ENCODE measurements at places on chromosomes 16 and 17. TPM values are rescaled to one million over a fixed set of nuclear protein-coding genes. Genes with fewer than 3 reads are reported as not detected.

DNA sequence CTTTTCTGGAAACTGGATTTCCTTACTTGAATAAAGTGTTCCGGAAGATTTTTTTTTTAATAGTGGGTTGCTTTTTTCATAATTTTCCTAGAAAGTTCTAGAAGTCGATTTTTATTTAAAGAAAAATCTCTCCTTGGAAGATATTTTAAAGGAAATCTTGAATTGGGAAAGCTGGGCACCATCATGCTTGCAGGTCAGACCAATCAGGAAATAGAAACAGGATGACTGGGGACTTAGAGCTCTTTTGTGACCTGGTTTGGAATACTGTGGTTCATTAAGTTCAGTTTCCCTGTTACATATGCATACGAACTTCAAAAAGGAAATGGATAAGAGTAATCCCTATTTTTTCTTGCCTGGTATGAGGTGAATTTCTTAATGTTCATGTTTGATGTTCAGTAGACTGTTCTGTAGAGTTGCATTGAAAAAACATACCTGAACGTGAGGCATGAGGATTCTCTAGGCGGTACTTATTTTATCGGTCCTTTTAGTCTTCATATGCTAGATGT, 1.2 kb downstream of the NFATC3 start:
- DNase-seq: no peak
- peaks cover 21% of the 10 kb centered on the region for H3K4me1 ChIP-seq
- H3K4me3 ChIP-seq: peak overlapping the region; percentile 91

DNA sequence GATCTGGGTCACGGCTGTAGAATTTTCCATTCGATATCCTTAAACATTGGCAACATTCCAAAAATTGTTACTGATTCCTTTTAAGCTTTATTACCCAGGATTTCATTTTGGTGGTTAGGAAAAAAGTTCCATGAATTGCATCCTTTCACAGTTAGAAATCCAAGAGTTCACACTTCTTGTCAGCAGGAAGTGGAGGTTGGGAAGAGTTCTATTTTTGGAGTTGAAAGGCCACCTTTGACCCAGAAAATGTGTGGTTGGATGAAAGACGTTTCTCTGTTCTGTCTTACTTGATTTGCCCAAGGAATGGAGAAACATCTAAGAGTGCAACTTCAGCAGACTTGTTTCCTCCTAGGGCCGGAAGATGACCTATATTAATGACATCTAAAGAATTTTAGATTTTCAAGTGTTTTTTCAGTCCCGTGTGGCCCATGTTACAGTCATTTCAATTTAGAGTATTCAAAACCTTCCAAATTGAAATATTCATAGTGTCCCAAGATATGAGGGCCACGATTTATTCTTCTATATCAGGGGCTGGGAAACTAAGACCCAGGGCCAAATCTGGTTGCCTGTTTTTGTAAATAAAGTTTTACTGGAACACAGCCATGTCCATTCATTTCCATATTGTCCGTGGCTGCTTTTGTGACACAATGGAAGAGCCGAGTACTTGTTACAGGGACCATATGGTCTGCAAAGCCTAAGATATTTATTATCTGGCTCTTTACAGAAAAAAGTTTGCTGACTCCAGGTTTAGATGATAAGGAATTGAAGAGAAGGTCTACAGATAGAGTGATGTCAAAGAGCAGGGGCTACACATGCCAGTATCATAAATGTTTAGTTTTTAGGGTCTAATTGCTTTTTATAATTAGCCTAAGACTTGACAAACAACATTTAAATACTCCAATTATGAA, 50.2 kb downstream of the CDK5R1 start:
- H3K4me1 ChIP-seq: no peaks in the 10 kb centered on the region
- H3K4me3 ChIP-seq: no peak overlapping the region
- no peaks in the 10 kb centered on the region for H3K36me3 ChIP-seq
- DNase-seq: no peak
- no peak overlapping the region for H3K27ac ChIP-seq

DNA sequence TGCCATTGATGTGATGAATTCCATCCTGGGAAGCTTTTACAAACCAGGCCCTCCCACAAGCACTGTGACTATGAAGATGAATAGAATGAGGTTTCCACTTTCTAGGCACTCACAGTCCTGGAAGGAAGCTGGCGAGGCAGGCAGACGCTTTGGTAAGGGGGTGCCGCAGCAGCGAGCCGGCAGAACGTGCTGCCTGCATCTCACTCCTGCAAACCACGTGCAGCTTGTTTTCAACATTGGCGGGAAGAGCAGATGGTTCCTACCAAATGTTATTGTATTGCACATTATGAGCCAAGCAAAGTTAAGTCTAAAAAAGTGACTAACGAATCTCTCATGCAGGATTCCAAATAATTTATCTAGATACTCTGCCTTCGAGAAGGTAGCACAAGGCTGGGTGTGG, 3.7 kb upstream of the DNAI2 start:
- DNase-seq: no peak
- H3K27ac ChIP-seq: no peak overlapping the region
- H3K27me3 ChIP-seq: peaks cover 100% of the 10 kb centered on the region
- H3K36me3 ChIP-seq: no peaks in the 10 kb centered on the region
- no peak overlapping the region for H3K4me3 ChIP-seq
- no peaks in the 10 kb centered on the region for H3K4me1 ChIP-seq

- H3K4me1 ChIP-seq: peaks cover 43% of the 10 kb centered on the region
- no peaks in the 10 kb centered on the region for H3K36me3 ChIP-seq
- no peaks in the 10 kb centered on the region for H3K27me3 ChIP-seq
- H3K27ac ChIP-seq: no peak overlapping the region
- no peak overlapping the region for H3K4me3 ChIP-seq
Measured at GRCh38 chr17:40452216-40452787, 9.1 kb downstream of the IGFBP4 start.

Gene AGRP
- not detected for total RNA-seq
